ENCODE measurements at places on chromosomes 1 and 21. TPM values are rescaled to one million over a fixed set of nuclear protein-coding genes. Genes with fewer than 3 reads are reported as not detected.

DNA sequence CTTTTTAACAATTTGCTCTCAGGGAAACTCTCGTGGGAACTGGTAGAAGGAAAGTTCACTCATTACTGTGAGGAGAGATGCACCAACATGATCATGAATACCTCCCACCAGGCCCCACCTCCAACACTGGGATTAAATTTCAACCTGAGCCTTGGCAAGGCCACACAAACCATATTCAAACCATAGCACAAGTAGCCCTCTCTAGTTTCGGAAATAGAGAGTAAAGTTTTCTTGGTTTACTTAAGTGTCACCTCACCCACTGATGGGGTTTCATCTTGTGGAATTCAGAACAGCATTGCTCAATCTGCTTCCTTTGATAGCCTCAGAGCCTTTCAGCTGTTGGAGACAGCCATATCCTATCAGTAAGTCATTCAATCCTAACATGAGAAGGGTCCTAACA, 25.5 kb upstream of the CCSAP start:
- DNase-seq: no peak

DNA sequence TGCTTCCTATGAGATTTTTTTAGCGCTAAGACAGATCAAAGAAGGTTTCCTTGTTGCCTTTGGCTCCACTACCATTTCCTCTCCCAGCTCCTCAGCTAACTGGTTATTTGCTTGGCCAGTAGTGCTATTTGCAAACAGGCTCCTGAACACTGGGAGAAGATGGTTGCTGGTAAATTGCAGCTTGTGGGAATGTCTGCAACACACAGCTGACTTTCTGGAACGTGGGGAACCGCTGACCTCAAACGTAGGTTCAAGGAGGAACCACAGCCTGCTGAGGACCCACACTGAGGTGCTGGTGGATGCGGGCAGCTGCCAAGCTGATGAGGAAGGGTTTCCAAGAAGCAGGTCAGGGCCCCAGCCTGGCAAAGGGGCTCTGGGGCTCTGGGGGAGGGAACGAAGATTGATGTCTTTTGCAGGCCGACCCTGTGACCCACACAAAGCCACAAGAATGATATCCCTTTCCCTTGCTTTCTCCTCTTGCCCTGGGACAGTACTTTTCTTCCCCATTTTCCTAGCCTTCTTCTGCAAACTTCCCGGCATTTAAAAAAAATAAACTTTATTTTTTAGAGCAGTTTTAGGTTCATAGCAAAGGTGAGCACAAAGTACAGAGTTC, 24.8 kb downstream of the GNG4 start:
- no peak for DNase-seq

DNA sequence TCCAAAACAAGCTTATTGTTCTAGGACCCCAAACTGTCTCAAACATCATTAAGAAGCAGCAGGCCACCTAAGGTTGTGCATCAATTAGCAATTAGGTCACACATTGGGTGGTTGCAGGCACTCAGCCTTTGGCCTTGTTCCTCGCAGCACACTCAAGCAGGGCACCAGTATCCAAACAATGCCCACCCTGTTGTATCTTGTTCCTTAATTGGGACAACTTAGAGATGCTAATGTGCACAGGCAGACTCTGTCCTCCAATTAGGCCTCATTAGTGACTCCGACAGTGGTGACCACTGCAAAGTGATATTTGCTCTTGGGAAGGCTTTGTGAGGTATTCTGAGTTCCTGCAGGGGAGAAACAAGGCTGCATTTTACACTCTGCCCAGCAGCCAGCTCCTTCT, 515.1 kb upstream of the PTBP2 start:
- no peak for DNase-seq

- no peak for DNase-seq
These were observed 59.0 kb upstream of the CD1D start for GRCh38 chr1:158121604-158122254.

DNA sequence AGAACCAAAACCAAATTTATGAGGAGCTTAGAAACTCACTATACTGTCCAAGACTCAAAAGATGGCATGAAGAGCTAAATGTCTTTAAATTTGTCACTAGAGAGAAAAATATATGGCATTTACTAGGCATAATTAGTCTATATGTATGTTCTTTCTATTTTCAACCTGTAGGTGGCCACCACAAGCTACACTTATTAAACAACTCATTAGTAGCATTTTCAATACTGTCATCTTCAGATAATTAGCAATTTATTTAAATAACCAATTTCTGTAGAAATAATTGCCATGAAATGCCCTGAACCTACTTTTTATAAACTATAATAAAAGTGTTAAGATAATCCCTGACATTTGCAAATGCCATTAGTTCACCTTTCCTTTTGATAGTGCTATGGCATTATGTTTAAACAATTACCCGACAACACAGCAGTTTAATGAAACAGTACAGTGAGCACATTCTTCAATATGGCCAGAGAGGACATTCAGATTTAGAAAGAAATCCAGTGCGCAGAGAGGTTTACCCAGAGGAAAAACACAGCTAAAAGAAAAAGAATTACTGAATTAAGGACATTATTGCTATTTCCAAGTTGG, 522.5 kb downstream of the PTBP2 start:
- DNase-seq: no peak

Gene BACE2
- 11.1 TPM for total RNA-seq

Gene KLF17
- not detected for total RNA-seq

DNA sequence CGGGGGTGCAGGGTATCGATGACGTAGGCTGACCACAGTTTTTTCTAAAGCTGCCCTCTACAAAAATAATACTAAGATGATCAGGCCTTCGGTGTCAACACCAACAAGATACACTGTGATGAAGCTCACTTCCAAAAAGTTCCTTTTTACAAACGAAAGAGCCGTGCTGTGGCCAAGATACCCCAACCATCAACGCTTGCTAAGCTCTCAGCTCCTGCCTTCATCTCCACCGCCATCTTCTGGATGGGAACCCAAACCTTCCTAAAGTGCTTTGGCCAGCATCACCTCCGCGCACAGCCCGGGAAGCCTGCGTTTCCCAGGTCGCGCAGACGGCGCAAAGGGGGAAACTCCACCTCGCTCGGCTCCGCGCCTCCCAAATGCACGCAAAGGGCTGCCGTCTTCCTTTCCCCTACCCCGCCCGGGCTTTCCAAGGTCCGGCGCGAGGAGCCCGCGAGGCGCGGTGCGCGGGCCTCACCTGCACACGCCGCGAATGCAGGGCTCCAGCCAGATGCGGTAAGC, 541 bp downstream of the USP48 start:
- DNase-seq: no peak

DNA sequence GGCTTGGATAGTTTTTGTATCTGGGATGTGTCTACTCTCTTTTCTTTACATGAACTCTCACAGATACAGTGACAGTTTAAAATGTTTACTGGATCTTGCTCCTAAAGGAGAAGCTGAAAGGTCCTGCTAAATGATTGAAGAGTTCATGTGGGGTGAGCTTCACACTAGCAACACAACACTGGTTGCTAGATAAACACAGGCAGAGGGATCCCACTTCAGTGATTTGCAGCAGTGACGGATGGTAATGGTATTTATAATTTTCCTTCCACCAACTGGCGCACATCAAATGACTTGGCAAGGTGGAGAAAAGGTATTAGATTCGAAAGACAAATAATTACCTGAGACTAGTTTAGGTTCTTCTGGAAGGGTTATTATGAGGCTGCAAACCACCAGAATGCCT, 270.2 kb downstream of the TBX15 start:
- no peak for DNase-seq

DNA sequence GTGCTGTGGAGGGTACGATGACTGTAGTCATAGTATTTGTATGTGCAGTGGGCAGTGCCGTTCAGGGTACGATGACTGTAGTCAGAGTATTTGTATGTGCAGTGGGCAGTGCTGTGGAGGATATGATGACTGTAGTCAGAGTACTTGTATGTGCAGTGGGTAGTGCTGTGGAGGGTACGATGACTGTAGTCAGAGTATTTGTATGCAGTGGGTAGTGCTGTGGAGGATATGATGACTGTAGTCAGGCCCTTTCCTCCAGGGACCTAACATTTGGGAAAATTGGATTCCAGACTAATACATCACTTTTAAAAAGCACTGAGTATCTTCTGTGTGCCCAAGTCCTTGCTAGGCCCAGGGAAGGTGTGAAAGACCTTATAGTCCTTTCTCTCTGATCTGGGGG, 2.9 kb downstream of the ZNF672 start:
- DNase-seq: no peak

GRCh38 chr1:232593717-232594502, 36.0 kb downstream of the SIPA1L2 start:
- no peak for DNase-seq

DNA sequence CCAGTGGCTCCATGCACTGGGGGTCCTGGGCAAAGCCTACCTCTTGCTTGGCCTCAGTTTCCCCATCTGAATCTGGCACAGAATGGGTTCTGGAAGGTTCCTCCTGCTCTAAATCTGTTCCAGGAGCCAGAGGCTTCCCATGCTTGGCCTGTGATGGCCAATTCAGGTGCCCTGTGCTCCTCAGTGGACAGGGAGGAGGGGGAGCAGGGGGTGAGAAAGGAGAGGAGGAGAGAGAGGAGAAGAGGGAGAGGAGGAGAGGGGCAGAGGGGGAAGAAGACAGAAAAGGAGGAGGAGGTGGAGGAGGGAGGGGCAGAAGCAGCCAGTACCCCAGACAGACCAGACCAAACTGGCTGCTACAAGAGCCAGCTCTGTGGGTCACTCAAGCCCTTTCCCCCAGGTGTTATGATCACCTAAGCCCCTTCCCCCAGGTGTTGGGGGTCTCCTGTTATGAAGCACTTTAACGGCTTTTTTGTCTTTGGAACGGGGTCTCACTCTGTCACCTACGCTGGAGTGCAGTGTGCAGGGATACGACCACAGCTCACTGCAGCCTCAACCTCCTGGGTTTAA, 43.7 kb downstream of the TRIM11 start:
- DNase-seq: peak; percentile 38

Gene DYNLT5
- total RNA-seq: 0.82 TPM

- no peak for DNase-seq
These were observed 239.2 kb downstream of the ATG4C start for GRCh38 chr1:63023171-63023570.

DNA sequence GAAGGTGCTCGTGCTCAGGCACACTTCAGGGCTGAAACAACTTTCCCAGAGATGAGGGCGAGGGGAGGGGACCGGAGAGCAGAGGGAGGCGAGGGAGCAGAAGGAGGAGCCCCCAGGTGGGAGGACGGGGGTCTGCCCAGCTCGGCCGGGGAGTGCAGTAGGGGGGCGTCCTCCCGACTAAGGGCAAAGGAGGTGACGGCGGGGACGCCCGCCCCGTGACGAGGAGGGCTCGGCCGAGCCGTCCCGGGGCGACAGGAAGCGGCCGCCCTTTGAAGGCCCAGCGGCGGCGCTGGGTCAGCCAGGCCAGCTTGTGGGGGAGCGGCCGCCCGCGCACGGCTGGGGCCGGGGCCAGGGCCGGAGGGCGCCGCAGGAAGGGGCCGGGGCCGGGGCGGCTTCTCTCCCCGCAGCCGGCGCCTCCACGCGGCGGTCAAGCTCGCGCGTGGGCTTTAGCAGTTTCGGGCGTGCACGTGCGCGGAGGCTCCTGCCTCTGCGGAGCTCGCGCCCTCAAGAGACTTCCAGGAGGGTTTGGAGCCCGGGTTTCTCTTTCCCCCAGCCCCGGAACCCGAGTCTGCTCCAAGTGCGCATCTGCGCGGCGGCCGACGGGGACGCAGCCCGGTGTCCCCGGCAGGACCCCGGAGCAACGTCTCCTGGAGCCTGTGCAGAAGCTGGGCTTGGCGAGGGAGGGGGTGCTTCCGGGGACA, 100.8 kb upstream of the SLC45A1 start:
- peak; percentile 66 for DNase-seq

DNA sequence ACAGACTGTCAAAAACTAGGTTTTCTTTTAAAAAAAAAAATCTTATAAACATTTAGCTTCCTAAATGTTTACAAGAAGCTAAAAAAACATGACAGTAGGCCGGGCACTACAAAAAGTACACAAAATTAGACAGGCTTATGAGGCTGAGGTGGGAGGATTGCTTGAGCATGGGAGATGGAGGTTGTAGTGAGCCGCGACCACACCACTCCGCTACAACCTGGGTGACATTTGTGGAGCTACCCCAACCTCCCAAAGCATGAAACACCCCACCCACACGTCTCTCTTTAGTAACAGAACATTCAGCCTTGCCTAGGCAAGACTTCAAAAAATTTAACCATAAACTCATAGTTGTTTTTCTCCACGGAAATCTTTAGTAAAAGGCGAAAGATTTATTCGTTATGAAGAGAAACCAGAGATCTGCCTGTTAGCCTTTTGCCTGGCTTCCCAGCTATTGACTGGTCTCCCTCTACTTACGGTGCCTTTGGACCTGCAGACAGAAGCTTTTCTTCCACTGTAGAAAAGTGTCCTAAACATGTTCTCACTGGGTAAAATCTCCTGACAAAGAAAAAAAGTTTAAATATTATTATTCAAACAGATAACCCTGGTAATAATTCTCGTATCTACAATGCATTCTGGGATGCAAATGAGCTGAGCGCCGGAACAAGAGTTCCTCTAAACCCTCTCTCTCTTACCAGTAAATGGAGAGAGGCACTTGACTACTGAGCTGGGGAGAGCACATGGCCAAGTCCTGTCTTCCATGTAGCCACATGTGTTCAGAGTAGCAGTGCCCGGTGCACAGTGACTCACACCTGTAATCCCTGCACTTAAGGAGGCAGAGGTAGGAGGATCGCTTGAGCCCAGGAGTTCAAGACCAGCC, 9.2 kb downstream of the RNU5D-1 start:
- DNase-seq: no peak

Gene NOS1AP
- 0.76 TPM for total RNA-seq

Gene ST6GALNAC3
- total RNA-seq: 5.4 TPM

- DNase-seq: no peak
These were observed 61.1 kb downstream of the FHAD1 start for GRCh38 chr1:15308135-15308534.

Gene LYST
- 6.5 TPM for total RNA-seq

Gene GSTM2
- total RNA-seq: 175 TPM

GRCh38 chr1:174232761-174233160, 73.4 kb downstream of the RABGAP1L start:
- DNase-seq: no peak

DNA sequence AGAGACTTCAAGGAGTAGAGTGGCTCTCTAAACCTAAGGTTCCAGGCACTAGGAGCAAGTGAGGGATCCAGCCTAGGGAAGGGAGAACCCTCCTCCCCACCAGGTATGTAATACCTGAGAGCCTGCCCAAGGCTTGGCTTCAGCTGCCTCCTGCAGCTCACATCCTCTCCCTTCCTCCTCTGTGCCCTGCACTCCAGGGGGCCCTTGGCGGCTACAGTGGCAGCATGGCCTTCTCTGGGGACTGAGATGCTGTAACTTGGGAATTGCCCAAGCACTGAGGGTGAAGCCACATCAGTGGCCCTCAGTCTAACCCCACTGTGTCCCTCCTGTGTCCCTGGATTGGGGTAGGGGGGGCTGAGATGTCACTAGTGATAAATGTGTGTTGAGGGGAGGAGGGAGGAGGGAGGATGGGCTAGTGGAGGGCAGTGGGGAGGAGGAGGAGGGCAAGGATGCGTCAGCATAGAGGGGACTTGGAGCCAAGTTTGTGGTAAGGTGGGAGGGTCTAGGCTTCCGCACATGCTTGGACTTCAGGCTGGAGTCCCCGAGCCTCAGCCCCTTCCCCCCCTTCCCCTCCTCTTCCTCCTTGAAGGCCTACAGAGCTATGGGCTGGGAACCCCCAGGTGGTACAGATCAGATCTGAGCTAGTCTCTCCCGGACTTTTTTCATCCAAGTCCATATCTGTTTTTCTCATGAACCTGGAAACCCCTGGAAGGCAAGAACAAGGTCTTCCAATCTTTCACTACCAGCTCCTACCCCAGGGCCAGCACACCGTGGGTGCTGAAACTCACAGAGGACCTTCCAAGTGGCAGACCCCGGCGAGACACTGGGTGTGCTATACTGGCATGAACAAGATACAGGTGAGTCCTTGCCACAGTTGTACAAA, 17.5 kb downstream of the COL9A2 start:
- no peak for DNase-seq

- no peak for DNase-seq
These were observed 55.2 kb downstream of the PUM1 start for GRCh38 chr1:31010086-31010989.
